T-helper 17 cell (primary cell): ENCODE measurements at places on chromosomes 2 and 18.

GRCh38 chr2:45938649-45939511 lies 287.4 kb downstream of the PRKCE start:
- DNase-seq, result no peak

DNA sequence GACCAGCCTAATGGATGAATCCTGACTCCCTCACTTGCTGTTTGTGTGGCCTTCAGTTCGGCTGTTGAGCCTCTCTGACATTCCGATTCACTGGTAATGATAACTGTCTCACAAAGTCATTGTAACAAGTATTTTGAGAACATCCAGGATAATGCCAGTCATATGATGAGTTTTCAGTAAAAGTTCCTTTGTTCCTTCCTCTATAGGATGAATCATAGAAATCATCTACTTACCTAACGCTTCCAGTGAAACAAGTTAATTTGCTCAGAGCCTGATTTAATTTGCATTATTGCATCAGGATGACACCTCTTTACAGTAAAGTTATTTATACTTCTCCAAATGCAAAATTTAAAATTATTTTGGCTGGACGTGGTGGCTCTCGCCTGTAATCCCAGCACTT lies 32.0 kb downstream of the RAB31 start:
- DNase-seq, result no peak

GRCh38 chr2:185643434-185643833 lies 95.2 kb upstream of the FSIP2 start:
- no peak for DNase-seq

GRCh38 chr2:47072018-47072691 lies 83.0 kb downstream of the STPG4 start:
- DNase-seq, result no peak
